Activated naive CD8-positive, alpha-beta T cell treated with anti-CD3 and anti-CD28 coated beads, Interleukin-2, amount 10 ng/mL, durations not matched to agents 7 days and 5 days (primary cell): ENCODE measurements at places on chromosomes 5 and 9. TPM values are rescaled to one million over a fixed set of nuclear protein-coding genes. Genes with fewer than 3 reads are reported as not detected.

The ADAM19 gene
- 28.3 TPM for total RNA-seq

The NR5A1 gene
- not detected for total RNA-seq

The DIMT1 gene
- total RNA-seq = 29.0 TPM

The PLEKHG4B gene
- total RNA-seq = 0.03 TPM

The PCDHA5 gene
- total RNA-seq = not detected

The DMXL1 gene
- 40.7 TPM for total RNA-seq

The CFAP77 gene
- not detected for total RNA-seq

The KLHL9 gene
- total RNA-seq = 29.4 TPM

The SMIM3 gene
- 15.7 TPM for total RNA-seq

The ZNF462 gene
- 0.94 TPM for total RNA-seq

The CDH18 gene
- total RNA-seq = not detected

The HAPLN1 gene
- total RNA-seq = not detected

The PLAC8L1 gene
- total RNA-seq = 1.0 TPM

The MSMP gene
- total RNA-seq = not detected

The BARHL1 gene
- not detected for total RNA-seq

The RNF183 gene
- 0.14 TPM for total RNA-seq

The ADAMTSL2 gene
- total RNA-seq = 0.20 TPM

The IL33 gene
- total RNA-seq = not detected
